ENCODE measurements at places on chromosomes 12 and 14. TPM values are rescaled to one million over a fixed set of nuclear protein-coding genes. Genes with fewer than 3 reads are reported as not detected.
A peak's percentile ranks its signal among the peaks of the same experiment; 100 is the strongest.

GRCh38 chr12:40446385-40446784 lies 221.6 kb downstream of the LRRK2 start:
- DNase-seq = peak; percentile 13

DNA sequence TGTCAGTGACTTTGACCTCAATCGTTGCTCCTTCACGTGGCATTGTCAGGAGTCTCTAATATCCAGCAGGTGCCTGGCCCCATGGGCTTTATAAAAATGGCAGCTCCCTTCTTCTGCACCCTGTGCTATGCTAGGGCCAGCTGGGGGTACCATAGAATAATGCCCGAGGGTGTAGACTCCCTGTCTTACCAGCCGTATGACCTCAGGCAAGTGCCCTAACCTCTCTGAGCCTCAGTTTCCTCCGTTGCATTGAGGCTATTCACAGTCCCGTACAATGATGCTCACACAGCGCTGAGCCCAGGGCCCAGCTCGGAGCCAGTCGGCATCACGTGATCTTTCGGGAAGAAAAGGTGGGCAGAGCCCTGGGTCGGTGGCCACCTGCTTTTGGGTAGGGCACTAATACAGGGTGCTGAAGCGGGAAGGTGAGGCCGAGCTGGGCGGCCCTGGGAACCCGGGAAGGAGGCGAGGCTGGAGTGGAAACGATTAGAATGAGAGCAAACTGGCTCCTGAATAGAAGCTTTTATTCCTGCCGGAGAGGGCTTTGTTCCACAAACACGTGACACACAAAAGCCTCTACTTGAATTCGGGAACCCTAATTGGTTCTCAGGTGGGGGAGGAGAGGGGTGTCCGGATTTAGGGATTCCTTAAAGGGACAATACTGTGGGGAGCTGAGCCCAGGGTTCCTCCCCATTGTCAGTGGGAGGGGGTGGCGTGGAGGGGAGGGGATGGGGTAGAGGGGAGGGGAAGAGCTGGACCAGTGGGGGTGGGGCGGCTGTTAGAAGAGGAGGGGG lies 19.9 kb upstream of the MSI1 start:
- no peak for DNase-seq

- no peak for DNase-seq
Observed at GRCh38 chr12:130680451-130680990, 35.6 kb downstream of the RIMBP2 start.

- DNase-seq = no peak
Observed at GRCh38 chr14:41875116-41875515, 268.4 kb downstream of the LRFN5 start.

- no peak for DNase-seq
Observed at GRCh38 chr14:34776611-34777010, 62.2 kb upstream of the CFL2 start.

DNA sequence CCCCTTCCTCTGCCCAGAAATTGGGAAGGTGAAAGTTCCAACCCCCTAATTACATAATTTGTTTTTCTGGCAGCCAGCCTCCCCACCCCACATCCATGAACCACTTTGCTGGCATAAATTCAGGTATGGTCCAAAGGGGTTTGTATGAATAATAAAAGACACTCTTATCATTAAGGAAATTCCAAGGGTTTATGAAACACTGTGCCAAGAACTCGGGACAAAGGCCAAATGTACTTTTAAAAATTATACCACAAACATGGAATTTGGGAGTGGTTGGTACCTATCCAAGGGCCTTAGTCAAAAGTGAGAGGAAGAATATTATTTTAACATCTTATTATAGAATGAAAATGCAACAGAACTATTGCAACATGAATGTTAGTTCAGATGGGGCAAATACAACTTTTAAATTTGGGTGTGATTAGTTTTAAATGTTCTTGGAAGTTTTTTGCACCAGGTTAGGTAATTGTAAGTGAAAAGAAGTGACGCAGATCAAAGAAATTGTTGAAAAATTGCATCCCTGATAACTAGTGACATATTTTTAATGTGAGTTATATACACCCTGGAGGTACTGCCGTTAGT lies 217.8 kb downstream of the TMEM117 start:
- DNase-seq = no peak

DNA sequence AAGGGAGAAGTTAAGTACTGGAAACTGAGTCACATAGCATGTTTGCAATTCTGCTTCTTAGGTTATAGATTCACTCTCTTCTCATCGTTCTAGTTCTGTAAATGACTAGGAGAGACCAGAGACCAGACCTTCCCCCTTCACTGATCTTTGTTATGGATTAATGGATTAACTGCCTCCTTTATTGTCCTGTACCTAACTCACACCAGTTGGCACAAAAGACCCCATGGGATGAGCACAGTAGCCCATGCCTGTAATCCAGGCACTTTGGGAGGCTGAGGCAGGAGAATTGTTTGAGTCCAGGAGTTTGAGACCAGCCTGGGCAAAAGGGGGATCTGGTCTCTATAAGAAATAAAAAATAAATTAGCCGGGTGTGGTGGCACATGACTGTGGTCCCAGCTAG lies 20.8 kb downstream of the BCAT1 start:
- no peak for DNase-seq

GRCh38 chr12:50542448-50542847 lies 37.7 kb downstream of the DIP2B start:
- DNase-seq = peak; percentile 91

GRCh38 chr12:126742241-126742641 lies 1524.7 kb upstream of the TMEM132C start:
- no peak for DNase-seq

DNA sequence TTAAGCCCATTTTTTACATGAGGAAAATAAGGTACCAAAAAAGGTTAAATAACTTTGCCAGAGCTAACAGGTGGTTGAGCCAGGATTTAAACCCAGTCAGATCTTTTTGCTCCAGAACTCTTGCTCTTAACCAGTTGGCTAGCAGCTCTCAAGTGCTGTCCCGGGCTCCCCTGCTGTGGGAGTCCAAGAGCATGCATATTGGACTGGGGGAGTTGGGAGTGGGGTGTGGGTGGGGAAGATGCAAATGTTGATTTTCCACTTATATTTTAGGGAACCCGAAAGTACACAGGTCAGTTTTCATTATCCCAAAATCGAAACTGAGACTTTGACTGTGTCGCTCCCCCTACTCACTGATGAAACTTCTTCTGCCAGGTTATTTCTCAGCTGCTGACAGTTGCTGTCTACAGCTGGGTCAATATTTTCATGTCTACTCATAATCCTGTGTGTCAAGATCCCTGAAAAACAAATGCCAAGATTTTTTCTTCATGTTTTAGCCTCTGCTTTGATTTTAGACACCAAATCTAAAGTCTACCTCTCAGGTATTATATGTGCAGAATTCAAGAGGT lies 172.3 kb upstream of the TMPO start:
- no peak for DNase-seq

GRCh38 chr12:43407816-43408645 lies 144.0 kb downstream of the ADAMTS20 start:
- DNase-seq = no peak

GRCh38 chr14:92955381-92955780 lies 32.4 kb downstream of the CHGA start:
- DNase-seq = no peak

- no peak for DNase-seq
Observed at GRCh38 chr12:81245907-81246570, 168.2 kb downstream of the ACSS3 start.

DNA sequence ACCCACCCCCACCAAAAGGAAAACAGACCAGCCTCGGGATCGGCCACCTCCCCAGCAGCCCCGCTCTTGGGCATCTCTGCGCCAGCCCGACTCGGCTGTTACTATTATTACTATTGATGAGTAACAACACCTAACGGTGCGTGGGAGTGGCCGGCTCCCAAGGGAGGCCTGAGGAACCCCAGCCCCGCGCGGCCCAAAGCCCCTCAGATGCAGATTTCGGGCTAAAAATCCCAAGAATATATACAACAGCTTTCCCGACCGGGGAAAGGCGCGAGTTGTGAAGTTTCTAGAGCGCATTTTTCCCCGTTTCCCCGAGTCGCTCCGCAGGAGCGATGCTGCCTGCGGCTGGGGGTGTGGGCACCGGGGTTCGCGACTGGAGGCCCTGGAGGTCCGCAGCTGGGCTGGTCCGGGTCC lies 565 bp downstream of the NT5DC3 start:
- no peak for DNase-seq

- DNase-seq = no peak
Observed at GRCh38 chr12:76688631-76689030, 75.3 kb upstream of the ZDHHC17 start.

GRCh38 chr14:20388159-20388558 lies 25.1 kb downstream of the TEP1 start:
- DNase-seq = no peak

DNA sequence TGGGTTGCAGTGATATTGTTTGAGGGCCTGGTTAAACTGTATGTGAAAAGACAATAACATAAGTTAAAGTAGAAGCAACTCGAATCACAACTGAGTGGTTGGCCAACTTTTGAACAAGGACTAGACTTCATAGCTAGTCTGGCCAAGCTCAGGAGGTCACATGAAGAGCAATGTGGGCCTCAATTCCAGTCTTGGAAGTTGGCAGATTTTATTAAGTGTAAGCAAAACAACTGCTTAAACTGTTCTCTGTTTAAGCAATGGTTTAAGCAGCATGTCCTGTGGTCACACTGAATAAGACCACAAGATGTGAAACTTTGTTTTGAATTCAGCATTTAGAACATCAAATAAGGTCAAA lies 100.4 kb downstream of the TMTC3 start:
- no peak for DNase-seq

- no peak for DNase-seq
Observed at GRCh38 chr14:100746326-100746725, 19.6 kb downstream of the DLK1 start.

DNA sequence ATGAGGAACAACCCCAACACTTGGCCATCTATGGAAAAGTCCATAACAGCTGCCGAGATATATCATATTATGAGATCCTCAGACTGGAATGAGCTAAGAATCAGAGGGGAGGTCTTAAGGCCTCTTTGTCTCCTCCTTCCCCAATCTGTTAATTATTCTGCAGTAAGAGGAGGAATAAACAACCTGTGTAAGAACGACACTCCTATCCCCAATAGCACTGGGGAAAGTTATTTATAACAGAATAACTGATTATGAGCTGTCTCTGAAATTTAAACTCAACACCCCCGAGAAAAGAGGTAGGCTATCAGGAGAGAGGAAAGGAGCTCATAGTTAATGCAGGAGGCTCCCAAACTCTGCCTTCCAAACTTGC lies 68.0 kb downstream of the NIN start:
- no peak for DNase-seq

GRCh38 chr14:103480595-103480994 lies 42.0 kb downstream of the CKB start:
- no peak for DNase-seq

DNA sequence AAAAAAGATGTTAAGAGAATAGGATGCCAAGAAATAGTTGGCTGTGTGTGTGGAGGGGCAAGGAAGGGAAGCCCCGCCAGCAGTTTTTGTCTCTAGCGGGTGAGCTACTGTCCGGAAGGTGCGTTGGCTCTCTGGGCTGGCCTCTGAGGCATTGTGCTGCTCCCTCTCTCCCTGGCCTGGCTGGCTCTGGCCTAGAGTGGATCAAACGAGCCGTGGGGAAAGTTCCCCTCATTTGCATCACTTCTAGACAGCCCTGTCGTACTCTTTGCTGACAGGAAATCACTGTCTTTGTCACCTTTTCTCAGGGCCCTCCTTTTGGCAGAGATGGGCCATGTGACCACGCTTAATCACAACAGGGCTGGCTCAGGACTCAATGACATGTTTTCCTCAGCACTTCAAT lies 236.1 kb upstream of the NPAS3 start:
- no peak for DNase-seq

DNA sequence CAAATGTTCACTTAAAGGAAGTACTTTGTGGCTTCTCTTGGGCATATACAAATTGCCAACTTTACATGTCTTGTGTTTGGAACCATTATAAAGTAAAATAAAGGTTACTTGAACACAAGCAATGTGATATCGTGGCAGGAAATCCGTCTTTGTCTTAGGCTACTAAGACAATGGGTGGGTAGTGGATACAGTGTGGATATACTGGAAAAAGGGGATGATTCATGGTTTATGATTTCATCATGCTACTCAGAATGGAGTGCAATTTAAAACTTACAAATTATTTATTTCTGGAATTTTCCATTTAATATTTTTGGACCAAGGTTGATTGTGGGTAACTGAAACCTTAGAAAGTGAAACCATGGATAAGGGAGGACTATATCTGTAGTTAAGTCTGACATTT lies 48.4 kb downstream of the MYRFL start:
- DNase-seq = no peak

GRCh38 chr12:92242907-92243306 lies 97.3 kb upstream of the BTG1 start:
- DNase-seq = no peak

- no peak for DNase-seq
Observed at GRCh38 chr14:88023658-88024187, 18.8 kb downstream of the GPR65 start.

- no peak for DNase-seq
Observed at GRCh38 chr12:6229224-6230218, 29.3 kb downstream of the CD9 start.

GRCh38 chr12:119373001-119373400 lies 38.5 kb downstream of the CCDC60 start:
- no peak for DNase-seq

- no peak for DNase-seq
Observed at GRCh38 chr14:87756661-87757060, 236.3 kb downstream of the GALC start.

- DNase-seq = no peak
Observed at GRCh38 chr14:79420725-79421124, 790.6 kb downstream of the DIO2 start.

The CACNA2D4 gene
- polyA plus RNA-seq = 0.03 TPM

The PROX2 gene
- not detected for polyA plus RNA-seq

The POLE2 gene
- polyA plus RNA-seq = 4.0 TPM

The MEG3 gene
- 5.6 TPM for polyA plus RNA-seq

The TIMELESS gene
- 2.6 TPM for polyA plus RNA-seq

The TRHDE gene
- 0.12 TPM for polyA plus RNA-seq

The PTCSC3 gene
- polyA plus RNA-seq = not detected

The CCDC88C gene
- polyA plus RNA-seq = 1.9 TPM

The RNASE2 gene
- not detected for polyA plus RNA-seq

The GPR132 gene
- polyA plus RNA-seq = not detected

The RAB35 gene
- polyA plus RNA-seq = 51.0 TPM

The NELL2 gene
- 0.23 TPM for polyA plus RNA-seq
